ENCODE measurements at places on chromosomes 7 and 10. TPM values are rescaled to one million over a fixed set of nuclear protein-coding genes. Genes with fewer than 3 reads are reported as not detected.

- H3K27me3 ChIP-seq: no peaks in the 10 kb centered on the region
- H3K27ac ChIP-seq: no peak overlapping the region
- no peaks in the 10 kb centered on the region for H3K4me1 ChIP-seq
- no peak overlapping the region for H3K4me3 ChIP-seq
Observed at GRCh38 chr7:43721193-43721806, 8.0 kb downstream of the COA1 start.

DNA sequence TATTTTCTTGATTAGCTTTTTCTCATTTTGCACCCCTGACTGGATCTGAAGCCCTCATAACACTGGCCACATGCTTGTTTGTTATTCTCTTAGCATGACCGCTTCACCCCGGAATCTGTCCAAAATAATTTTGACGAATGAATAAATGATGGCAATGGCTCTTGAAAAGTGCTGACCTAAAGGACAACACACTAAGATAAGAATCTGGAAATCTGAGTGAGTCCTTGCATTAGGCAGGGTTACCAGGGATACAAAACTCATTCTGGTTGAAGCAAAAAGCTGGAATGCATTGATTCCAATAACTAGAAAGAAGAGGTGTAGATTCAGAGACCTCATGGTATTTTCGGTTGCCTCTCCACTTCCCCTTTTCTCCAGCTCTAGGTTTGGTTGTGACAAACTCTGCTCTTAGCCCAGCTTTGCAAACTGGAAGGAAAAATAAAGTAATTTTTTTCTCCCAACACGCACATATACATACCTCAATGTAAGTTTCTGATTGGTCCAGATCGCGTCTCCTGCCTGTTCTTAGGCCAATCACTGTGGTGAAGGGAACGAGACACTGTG lies 157.4 kb downstream of the SKIDA1 start:
- no peak overlapping the region for H3K27ac ChIP-seq
- no peak overlapping the region for H3K4me3 ChIP-seq
- no peak for DNase-seq
- H3K36me3 ChIP-seq: no peaks in the 10 kb centered on the region

The CYP2C8 gene
- 0.46 TPM for total RNA-seq

The TMEM229A gene
- not detected for total RNA-seq

DNA sequence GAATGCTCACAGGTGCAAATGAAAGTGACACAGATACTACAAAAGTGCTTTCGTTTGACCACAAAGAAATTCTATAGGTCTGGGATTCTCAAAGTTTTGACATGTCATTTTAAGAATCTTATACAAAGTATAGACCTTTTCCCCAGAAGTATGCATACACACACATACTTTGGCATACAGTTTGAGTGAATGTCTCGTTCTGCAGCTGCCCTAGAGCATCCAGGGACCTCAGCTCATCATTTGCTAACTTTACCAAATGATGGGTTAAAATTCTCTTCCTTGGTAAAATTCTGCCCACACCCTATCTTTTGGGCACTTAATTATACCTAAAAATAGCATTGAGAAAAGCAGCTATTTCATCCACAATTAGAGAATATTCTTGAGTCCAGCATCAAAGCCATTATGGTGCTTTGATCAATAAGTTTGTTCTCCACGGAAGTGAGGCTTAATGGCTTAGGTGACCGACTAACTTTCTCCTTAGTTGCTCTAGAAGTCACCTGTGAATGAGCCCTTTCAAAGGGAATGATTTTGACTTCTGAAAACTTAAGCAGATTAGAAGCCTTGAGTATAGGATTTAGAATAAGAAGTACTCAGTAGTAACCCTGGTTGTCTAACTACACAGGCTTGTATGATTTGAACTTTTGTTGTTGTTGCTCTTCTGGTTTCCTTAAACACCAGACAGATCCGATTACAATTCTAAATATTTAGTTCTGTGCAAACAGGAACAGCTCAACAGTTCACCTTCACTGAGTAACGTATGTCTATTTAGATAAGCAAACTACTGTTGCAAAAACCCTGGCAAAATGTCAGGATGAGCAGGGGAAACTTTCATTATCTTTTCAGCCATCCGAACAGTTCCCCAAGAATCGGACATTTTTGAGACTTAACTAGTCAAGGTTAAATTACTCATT lies 70.6 kb downstream of the CNNM2 start:
- H3K4me3 ChIP-seq: no peak overlapping the region
- H3K27ac ChIP-seq: no peak overlapping the region
- no peaks in the 10 kb centered on the region for H3K27me3 ChIP-seq
- H3K36me3 ChIP-seq: no peaks in the 10 kb centered on the region
- no peak for DNase-seq

GRCh38 chr10:27792216-27792615 lies 46.6 kb upstream of the MKX start:
- no peaks in the 10 kb centered on the region for H3K27me3 ChIP-seq
- no peak overlapping the region for H3K27ac ChIP-seq
- no peak for DNase-seq
- no peak overlapping the region for H3K4me3 ChIP-seq
- H3K4me1 ChIP-seq: no peaks in the 10 kb centered on the region

- no peak overlapping the region for H3K27ac ChIP-seq
- no peaks in the 10 kb centered on the region for H3K4me1 ChIP-seq
- no peaks in the 10 kb centered on the region for H3K36me3 ChIP-seq
- H3K27me3 ChIP-seq: no peaks in the 10 kb centered on the region
Observed at GRCh38 chr7:25311346-25311745, 83.1 kb upstream of the NPVF start.

The ZNF746 gene
- total RNA-seq: 17.0 TPM

The SPDYE1 gene
- total RNA-seq: not detected

DNA sequence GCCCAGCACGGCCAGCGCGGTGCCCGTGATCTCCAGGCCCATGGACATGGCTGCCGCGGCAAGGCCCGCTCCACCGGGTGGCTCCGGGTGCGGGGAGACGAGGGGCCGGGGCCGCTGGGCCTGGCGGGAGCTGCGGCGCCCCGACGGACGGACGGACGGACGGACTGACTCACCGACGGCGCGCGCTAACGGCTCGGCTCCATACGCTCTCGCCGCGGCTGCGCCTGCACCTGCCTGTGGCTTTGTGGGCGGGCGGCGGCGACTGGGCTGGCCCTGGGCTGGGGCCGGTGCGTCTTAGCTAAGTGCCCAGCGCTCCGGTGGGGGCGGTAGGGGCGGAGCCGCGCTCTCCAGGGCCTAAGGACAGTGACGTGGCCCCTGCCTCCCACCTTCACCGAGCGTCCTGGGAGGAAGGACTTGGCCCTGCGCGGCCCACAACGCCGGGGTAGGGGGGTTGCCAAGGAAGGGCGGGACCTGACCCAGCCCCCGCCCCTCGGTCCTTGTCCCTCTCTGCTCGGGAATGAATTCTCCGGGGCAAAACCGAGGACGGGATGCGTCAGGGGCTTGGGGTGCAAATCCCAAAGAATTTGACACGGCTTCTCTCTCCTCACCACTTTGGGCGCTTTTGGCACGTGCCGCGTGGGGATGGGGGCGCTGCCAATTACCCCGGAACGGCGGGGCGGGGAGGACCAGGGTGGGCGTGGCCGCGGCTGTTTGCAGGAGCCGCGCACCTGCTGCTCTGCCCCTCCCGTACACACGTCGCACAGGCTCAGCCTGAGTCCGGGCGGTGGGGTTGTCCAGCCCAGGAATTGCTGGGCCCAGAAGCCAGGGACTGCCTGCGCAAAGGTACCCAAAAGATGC lies at the start of gene CLDN3:
Gene CLDN3, minus strand, starts transcription at position 269 of the 858 bp plus-strand sequence. Its CDS starts 221 bp downstream, at position 48.
- peak within 1 kb of the TSS; percentile 70 for H3K27ac ChIP-seq
- peaks cover 42% of the 10 kb centered on the region for H3K27me3 ChIP-seq
- peak; percentile 95 for DNase-seq

The COBL gene
- 29.2 TPM for total RNA-seq

Data from upper lobe of right lung (tissue), 1 donor.